Endothelial cell of umbilical vein (primary cell): ENCODE measurements at places on chromosomes 1 and 21.

DNA sequence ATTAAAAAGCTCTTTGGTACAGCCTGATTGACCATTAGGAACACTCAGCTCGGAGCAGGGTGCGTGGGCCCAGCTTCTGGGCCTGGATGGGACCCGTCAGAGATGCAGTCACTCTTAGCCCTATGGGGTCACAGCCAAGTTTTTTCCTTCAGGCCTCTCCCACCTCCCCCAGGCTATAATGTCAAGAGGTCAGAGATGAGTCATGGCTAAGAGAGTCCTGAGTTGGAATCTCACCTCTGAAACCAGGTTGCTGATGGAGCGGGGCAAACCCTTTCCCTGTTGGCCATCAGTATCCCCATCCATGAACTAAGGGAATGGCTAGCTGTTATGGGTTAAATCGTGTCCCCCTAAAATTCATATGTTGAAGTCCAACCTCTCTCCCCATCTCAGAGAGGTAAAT is 195.9 kb upstream of the POU3F1 start:
- no peak for DNase-seq

- DNase-seq = no peak
Measured at GRCh38 chr1:237760951-237761350, 129.8 kb downstream of the ZP4 start.

DNA sequence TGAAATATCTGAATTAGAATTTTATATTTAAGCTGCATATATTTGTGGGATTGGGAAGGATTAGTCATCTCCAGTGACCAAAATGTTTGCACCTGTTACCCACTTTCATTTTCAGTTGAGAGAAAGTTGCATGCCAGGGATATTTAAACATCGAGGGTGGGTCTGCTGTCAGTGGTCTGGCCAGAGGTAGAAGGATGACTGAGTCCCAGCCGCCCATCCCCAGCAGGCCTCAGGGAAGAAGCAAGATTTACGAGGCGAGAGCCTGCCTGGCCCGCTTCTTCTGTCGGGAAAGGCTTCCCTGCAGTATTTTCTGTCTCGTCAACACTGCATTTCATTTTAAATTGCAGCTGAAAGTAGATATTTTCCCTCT is 1.4 kb upstream of the MAN1C1 start:
- DNase-seq = no peak

- no peak for DNase-seq
Measured at GRCh38 chr1:171420810-171421209, 64.5 kb upstream of the PRRC2C start.

DNA sequence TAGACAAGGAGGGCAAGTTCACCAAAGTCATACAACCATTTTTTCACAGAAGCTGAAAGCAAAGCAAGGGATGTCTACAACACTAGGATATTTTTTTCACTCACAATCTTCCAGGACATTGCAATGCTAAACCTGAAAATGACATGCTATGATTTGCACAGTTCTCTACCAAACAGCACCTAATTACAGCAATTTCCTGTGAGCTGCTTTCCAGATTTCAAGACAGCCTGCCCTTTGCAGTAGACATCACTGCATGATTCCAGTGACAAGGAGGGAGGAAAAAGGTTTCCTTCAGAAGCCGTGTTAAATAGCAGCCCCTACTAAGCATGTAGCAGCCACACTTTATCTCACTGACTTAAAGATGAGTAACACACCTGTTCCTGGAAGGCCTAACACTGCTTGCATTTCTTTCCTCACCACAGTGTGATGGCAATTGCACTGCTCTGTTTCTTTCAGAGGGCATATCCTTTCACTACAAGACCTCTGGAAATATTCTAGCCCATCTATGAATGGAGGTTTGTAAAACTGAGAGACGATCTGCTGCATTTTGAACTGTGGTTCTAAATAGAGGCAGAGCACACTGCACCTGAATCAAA is 97.1 kb downstream of the DUSP10 start:
- DNase-seq = no peak

DNA sequence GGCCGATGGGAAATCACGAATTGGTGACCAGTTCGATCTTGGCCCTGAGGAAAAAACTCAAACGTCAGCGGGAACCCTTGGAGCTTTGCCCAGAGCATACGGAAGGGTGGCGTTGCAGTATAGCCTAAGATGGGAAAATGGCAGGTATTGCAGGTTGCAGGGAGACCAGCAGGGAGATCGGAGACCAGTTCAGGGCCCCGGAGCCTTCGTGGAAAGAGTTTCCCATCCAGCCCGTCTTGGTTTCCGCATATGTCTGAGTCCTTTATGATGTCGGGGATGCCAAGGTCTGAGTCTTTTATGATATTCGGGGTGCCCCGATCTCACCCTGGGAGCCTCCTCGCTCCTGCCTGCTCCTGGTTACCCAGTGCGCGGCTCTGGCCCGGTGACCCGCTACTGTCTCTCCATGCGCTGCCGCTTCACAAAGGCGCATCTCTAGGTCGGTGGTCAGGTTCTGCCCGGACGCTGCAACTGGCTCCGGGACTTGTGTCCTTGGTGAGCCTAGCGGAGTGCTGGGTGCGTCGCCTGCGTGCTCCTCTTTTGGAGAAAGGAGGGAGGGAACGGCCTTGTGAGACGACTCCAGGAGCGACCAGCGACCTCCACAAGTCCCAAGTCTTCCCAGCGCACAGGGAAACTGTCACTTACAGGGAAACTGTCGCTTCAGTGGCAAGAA is 94.2 kb downstream of the PRKAB2 start:
- no peak for DNase-seq

GRCh38 chr1:18849261-18849711 is 10.2 kb downstream of the TAS1R2 start:
- no peak for DNase-seq

DNA sequence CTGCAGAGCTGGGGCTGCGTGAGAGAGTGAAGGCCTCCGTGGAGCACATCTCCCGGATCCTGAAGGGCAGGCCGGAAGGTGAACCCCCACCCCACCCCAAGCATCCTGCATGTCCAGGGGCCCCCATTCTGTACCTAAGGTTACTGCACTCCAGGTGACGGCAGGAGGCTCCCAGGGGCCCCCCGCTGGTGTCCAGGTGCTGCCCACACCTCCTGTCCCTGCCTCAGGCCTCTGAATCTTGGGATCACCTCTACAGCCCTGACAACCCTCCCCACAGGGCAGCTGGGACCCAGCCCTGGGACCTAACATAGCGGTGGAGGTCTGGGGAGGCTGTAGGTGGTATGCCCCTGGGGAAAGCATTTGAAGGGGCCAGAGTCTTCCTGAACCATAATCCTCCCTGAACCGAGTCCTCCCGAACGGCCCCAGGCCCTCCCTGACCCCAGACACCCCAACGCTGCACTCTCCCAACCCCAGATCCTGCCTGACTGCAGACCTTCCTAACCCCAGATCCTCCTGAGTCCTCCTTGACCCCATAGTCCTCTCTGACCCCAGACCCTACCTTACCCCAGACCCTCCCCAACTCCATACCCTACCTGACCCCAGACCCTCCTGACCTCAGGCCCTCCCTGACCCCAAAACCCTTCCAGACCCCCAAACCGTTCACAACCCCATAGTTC is 33.5 kb downstream of the TRIM11 start:
- no peak for DNase-seq

GRCh38 chr1:21022279-21023040 is 154.2 kb downstream of the EIF4G3 start:
- peak; percentile 99 for DNase-seq

DNA sequence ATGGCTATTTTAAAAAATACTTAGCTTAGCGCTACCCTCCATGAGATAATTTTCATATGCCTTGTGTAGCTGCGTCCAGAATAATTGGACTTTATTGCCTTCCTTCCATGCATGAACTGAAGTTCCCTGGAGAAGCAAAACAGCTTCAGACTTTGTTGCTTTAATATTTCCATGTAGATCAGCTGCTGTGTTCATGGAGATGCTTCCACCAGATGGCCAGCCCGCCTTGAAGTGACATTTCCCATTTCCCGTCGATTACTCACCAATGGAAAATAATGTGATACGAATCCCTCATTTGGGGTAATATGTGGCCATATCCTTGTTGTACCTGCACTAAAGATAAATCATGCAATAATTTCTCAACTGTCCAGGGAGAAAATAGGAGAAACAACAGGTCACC is 47.4 kb upstream of the CLDN14 start:
- DNase-seq = no peak

DNA sequence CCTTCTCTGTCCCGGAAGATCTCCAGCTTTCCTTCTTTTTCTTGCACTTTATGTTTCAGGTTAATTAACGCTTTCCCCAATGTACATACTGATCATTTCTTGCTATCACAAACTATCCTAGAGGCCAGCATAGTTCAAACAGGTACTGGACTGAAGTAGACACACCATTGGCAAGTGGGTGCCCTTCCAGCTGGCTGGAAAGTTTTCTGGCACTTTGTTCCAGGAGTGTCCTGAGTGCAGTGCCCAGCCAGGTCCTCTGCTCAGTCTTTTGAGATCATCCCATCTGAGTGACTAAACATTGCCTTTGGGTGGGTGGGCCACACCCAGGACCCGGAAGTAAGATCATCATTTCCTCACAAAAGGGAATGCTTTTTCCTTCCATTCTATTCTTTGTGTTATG is 15.0 kb upstream of the DUSP23 start:
- no peak for DNase-seq

DNA sequence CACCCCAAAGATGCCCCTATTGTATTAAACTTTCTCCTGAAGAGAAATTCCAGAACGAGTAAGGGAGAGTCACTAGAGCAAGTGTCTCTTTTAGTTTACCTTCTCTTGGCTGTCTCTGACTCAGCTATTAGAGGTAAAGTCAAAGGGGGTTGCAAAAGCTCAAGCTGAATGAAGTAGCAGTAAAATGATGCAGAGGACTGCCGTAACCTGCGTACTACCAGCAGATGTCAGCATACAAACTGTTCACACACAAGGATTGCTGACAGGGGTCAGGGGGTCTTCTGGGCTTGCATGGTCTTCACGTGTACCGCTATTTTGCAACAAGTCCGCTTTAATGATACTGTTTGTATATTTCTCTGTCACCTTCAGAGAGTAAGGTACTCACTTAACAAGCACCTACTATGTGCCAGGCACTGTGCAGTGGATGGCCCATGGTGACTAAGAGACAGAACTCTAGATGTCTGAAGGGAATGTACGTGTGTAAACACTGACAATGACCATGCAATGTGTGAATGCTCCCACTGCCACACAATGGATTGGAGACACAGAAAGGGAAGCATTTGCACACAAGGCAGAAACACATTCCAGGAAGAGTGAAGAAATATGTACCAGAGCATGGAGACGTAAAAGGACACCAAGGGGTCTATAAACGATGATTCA is 34.9 kb downstream of the CHML start:
- DNase-seq = no peak

- DNase-seq = no peak
Measured at GRCh38 chr1:156741481-156741983, 644 bp upstream of the MRPL24 start.

DNA sequence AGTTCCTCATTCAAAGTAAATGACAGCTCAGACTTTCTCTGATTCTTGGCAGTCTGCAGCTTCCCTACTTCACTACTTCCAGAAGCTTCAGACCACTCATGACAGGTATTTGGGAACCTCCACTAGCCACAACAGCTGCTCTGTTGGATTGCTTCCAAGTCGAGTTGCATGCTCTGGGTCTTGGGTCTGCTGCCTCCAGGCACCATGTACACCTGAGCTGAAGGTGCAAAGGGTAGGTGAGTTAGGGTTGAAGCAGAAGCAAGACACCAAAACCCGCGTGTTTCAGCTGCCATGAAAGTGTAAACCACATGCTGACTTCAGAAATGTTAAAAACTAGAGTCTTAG is 62.7 kb downstream of the ZNF684 start:
- DNase-seq = no peak

DNA sequence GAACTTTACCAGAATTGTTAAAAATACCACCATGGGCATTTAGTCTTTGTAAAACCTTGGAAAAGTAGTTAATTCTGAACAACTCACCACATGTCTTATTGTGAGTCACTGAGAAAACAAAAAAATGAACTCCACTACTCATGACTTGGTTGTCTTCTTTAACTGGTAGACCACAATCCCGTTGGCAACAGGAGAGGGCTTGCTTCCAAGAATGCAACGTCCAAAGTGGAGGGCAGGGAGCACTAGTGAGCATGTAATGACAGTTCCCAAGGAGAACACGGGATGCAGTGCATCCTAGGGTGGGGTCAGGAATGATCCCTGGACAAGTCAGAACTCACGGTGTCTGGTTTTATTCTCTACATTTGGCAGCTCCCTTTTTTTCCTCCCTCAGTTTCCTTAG is 15.2 kb upstream of the HMCN1 start:
- peak; percentile 41 for DNase-seq

DNA sequence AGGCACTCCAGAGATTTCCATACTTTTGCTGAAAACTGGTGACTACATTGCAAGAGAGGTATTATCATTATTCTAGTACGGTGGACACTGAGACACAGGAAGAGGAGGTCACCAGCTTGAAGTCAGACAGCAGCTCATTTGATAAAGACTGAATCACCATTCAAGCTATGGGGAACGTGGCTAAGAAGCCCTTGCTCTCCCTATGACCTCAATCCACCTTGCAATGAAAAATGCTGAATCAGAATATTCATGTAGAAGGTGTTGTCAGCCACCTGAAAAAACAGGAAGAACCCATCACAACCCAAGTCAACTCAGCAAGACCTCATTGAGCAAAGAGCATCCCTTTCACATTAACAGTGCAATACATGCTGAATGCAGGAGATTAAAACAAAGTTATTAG is 59.0 kb upstream of the FGGY start:
- DNase-seq = no peak

GRCh38 chr1:201912832-201913231 is 24.1 kb downstream of the SHISA4 start:
- no peak for DNase-seq

DNA sequence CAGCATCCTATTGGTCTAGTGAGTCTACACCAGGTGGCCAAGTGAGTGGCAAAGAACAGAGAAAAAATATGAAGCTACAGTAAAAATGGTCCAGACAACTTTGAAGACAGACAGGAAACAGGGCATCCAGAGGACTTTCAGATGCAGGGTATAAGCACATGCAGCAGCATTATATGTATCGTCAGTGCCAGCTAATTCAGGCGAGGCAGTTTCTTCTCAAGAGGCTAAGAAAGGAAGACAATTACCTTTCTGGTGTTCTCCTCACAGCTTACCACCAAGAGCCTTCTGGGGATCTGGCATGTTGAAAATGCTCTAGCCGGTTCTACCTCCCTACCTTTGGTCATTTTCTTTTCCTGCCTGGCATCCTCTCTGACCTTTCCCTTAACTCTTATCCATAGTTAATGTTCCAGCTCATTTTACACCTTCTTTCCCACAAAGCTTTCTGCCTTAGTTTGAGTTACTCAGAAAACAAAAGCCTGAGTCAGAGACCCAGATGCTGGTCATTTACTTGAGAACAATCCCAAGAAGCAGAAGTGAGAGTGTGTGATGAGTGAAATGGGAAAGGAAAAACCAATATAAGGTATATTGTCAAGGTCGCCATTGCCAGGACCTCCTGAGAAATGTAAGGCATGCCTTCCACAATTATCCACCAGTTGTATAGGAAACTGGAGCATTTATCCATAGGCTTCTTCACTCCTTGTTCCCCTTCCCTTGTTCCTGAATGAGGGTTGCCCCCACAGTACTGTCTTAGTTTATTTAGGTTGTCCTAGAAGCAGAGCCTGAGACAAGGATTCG is 444.1 kb downstream of the PLPP3 start:
- DNase-seq = peak; percentile 78
